LoVo (cell line): ENCODE measurements at places on chromosomes 13 and 19.

DNA sequence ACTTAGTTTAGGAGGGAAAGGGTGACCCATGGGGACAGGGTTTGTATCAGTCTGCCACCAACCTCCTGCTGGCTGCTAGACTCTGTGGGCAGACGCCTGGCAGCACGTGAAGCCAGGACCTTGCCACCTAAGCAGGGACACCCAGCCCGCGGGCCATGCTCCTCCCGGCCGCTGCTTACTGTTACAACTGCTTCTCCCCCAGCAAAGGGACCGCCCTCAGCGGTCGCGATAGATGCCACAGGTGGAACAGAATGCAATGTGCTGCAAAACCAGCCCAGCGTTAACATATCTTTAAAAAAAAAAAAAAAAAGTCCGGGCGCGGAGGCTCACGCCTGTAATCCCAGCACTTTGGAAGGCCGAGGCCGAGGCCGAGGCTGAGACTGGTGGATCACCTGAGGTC lies 1.9 kb upstream of the RHPN2 start:
- no peak for DNase-seq

DNA sequence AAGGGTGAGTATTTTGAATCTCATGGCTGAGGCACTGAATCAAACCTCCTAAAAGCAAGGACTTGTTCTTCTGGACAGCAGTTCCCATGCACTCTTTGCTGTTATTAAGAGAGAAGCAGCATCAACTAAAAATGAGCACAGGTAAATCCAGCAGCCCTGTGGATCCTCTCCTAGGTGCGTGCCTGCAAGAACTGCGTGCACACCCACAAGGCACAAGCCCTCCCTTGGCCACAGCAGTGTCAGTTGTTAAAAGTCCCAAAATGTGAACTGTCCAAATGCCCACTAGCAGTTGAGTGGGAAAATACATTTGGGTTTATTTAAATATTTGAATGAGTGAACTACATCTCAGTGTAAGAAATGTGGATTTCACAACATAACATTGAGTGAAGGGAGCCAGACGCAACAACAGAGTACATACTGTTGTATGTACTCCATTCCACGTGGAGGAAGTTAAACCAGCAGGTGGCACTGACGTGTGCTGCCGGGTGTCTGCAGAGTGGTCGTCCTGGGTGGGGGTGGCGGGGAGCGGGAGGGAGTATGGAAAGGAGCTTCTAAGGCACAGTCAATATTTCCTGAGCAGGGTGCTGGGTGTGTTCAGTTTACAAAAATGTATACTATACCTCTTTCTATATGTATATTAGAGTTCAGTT lies 266.4 kb downstream of the NALCN start:
- no peak for DNase-seq

GRCh38 chr13:107742544-107742943 lies 472.8 kb downstream of the LIG4 start:
- DNase-seq = no peak

- DNase-seq = no peak
Measured at GRCh38 chr19:35204799-35205732, 23.5 kb downstream of the FAM187B start.

DNA sequence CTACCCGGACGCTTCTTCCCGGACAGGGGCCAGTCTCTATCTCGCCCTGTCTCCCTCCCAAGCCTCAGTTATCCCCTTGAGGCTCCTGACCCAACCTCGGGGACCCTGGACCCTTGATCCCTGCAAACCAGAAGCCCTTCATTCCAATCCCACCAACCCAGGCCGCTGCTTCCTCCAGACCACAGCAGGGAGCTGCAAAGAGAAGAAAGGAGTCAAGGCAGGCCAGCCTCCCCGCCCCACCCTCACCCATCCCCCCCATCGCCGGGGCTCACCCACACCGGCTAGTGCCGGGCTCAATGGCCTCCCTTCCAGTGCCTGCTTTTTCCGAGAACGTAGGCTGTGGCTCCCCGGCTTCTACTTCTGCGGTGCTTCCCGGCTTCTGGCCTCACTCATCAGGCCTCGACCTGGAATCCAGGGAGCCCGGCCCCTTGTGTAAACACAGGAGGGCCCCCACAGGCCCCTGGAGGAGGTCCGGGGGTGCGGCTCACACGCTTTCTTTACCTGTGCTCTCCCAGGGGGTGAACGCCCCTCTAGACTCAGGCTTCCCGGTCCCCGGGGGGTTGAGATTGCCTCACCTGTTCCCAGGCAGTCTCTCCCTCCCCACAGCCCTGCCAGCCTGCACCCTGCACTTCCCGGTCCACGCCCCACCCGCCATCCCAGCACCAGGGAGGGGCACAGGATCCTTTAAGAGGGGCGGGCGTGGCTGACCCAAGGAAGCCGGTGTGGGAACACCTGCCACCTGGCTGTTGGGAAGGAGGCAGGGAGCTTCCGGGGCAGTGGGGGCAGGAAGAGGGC lies at the start of gene FAM83E:
Gene FAM83E (minus strand): TSS at position 641 of the 795 bp plus-strand sequence. CDS start 1,704 bp downstream, outside the sequence.
- peak; percentile 82 for DNase-seq

- DNase-seq = no peak
Measured at GRCh38 chr19:35901854-35902661, at the start of gene HCST. Gene HCST (plus strand): TSS chr19:35902529. CDS start chr19:35902594, 65 bp downstream.

- DNase-seq = no peak
Measured at GRCh38 chr19:2034729-2035589, 16.1 kb downstream of the MKNK2 start.

DNA sequence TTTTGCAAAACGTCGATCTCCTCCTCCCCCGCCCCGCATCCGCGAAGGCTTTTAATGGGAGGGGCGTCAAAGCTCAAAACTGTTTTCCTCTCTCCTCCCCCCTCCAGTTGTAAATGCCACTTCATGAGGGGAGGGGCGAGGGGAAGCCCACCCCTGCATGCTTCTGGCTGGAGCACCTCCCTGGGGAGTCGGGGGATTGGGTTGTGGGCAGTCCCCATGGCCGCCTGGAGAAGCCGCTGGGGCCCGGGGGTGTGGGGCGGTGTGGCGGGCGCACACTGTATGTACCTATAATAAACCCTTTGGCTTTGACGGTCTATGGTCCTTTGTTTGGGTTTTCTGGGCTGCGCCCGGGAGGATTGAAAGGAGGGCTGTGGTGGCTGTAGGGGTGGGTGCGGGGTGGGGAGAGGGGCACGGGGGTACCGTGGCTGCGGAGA lies 505 bp upstream of the SHKBP1 start:
- DNase-seq = no peak

GRCh38 chr13:49292742-49293486 lies 45.2 kb downstream of the CDADC1 start:
- no peak for DNase-seq

- DNase-seq = no peak
Measured at GRCh38 chr13:85738696-85739320, 60.4 kb downstream of the SLITRK6 start.

GRCh38 chr19:23851966-23852365 lies 62.7 kb upstream of the ZNF726 start:
- no peak for DNase-seq

GRCh38 chr19:4676955-4677731 lies 7.0 kb upstream of the MYDGF start:
- DNase-seq = no peak

GRCh38 chr13:87444135-87444534 lies 227.0 kb upstream of the SLITRK5 start:
- no peak for DNase-seq

GRCh38 chr13:91417660-91418325 lies 19.4 kb downstream of the GPC5 start:
- no peak for DNase-seq

DNA sequence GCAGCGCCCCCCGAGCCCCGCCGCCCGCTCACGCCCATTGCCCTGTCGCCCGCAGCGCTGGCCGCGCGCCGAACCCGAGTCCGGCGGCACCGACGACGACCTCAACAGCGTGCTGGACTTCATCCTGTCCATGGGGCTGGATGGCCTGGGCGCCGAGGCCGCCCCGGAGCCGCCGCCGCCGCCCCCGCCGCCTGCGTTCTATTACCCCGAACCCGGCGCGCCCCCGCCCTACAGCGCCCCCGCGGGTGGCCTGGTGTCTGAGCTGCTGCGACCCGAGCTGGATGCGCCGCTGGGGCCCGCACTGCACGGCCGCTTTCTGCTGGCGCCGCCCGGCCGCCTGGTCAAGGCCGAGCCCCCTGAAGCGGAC lies 518 bp downstream of the KLF2 start:
- DNase-seq = peak; percentile 22

GRCh38 chr13:62702502-62702901 lies 1286.9 kb upstream of the PCDH20 start:
- no peak for DNase-seq

GRCh38 chr19:18091217-18091608 lies 4.5 kb upstream of the IL12RB1 start:
- no peak for DNase-seq

DNA sequence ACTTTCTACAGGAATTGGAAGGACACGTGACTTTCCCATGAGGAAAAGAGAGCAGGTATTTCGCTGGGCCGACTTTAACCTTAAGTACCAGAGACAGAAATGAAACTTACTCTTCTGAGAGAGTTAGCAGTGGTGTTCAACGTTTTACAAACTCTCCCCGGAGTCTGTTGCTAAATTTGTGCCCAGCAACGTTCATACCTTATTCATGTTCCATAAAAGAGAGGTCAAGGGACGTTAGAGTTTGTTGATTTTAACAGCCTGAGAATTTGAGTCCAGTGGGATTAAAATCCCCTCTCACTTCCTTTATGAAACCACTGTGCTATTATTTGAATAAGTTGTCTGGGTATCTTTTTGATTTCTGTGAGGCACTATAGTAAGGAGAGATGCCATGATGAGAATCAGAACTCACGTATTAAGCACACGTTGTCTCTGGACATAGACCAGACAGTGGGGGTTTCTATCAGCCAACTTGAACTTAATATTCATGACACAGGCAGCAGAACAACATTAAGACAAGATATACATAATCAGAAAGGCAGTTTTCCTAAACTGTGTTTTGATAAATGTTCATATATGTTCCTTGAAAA lies 33.4 kb downstream of the SPRY2 start:
- DNase-seq = no peak

DNA sequence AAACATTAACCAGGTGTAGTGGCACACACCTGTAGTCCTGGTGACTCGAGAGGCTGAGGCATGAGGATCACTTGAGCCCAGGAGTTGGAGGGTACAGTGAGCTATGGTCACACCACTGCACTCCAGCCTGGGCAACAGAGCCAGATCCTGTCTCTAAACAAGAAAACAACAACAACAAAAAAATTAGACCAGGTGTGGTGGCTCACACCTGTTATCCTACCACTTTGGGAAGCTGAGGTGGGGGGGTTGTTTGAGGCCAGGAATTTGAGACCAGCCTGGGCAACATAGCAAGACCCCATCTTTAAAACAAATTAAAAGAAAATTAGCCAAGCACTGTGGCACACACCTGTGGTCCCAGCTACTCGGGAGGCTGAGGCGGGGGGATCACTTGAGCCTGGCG lies 20.8 kb upstream of the PTPRS start:
- DNase-seq = no peak

- no peak for DNase-seq
Measured at GRCh38 chr13:84744203-84744602, 861.9 kb upstream of the SLITRK1 start.
